ENCODE measurements at places on chromosomes 13 and 19.

DNA sequence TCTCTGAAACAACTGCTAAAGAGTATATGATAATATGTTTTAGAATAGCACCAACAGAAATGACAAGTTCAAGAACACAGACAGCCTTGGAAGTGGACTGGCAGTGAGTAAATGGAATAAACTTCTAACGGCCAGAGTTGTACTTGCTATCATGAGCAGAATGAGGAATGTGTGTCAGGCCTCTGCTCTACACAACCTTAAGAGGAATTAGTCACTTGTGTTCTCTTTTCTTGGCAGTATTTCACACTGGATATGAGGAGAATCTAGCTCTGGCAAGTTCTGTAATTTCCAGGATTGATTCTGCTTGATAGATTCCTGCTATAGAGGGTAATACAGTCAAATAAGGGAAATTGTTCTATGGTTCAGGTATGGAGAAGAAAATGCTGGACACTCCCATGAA is 757.3 kb downstream of the EFNB2 start:
- DNase-seq = no peak

GRCh38 chr19:37963190-37963936 is 56.4 kb downstream of the SIPA1L3 start:
- DNase-seq = no peak

DNA sequence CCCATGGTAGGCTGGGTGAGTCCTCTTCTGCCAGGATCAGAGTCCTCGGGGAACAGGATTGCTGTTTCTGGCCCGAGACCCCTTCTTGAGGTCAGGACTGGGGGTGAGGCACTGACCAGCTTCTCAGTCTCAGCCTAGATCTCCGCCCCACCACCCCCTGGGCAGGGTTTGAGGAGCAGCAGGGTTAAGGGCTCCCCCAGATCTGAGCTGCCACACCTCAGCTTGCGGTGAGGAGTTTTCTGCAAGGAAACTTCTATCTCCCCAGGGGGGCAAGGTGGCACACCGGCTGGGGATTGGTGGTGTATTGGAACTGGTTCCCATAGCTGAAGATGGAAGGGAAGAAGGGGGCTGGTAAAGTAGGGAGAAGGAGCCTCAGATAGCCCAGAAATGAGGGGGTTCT is 19.5 kb downstream of the CHST8 start:
- no peak for DNase-seq

DNA sequence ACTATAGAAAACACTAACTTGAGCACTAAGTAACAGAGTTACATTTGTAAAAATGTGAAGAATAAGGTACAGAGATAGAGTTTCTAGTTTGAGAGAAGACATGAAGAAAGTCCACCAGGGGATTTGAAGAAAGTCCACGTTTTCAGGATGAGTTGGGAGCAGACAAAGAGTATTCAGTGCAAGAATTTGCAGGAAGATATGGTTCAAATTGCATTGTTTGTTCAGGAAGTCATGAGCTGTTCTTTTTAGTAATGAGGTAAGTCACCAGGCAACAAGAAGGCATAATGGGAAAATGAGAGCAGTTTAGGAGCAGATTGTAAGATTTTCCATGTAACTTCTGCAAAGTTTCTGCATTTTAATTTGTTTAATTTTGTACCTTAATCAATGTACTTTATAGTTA is 618.0 kb downstream of the DACH1 start:
- no peak for DNase-seq

DNA sequence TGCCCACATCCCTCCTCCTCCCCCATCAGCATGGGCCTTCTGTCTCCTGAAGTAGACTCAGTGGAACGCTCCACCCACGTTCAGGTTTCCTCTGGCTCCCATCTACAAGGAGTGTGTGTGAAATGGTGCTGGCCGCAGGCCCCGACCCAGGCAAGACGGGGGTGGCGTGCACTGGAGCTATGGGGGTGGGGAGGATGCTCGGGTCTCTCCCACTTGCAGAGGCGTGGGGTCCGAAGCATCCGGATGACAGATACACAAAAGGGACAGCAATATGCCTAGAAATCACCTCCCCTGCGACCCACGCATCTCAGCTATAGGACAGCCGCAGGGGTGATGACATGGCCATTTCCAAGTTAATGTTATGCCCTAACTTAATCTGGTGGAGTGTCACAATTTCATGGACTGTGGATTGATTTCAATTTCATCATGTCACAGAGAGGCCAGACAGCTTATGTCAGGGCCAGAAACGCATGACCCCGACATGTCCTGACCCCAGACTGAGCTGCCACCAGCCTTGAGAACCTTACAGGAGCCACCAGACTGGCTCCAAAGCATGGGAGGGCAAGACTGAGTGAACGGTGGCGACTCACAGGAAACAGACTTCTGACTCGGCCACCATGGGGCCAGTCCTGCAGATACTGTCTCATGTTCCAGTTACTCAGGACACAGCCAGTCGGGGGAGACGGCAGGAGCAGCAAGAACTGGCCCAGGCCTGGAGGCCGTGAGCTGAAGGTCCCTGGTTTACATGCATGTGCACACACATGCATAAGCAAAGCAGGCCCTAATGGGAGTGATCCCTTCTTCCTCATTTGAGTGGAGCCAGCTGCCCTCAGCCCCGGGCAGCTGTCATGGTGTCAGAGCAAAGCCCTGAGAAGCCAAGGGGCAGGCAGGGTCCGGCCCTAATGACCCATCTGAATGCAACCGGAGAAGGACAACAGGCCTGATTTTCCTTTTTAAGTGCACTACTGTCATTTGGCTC is 82.2 kb downstream of the SLC7A1 start:
- DNase-seq = no peak

DNA sequence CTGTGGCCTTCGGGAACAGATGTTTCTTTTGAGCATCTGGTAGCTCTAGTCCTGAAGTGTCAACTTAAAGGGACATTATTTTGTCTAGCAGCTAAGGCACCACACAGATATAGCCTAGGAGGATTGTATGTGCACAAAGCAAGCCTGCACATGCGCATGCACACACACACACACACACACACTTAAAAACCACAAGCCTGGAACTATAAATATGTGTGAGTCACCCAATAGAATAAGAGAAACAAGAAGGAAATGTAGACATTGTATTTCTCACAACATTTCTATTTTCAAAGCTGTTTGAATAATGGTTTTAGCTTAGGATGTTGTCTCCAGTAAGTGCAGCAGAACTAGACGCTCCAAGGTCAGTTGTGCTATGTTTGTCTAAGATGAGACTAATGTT is 516.5 kb downstream of the SUCLA2 start:
- no peak for DNase-seq

GRCh38 chr19:12564016-12564664 is 12.9 kb upstream of the ZNF564 start:
- DNase-seq = no peak

DNA sequence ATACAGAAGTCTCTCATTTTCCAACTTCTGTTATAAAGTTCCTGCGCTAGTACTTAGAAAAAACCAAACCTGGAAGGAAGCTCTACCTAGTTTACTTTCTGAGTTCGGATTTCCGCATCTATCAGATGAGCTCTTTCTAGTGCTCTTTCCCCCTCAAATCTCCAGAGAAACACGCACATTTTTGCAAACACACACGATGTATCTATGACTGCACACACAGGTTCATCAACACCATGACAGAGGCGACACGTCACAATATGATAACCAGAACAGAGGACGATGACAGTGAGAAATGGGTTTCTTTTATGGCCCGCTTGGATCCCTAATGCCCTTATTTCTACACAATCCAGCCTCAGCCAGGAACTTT is 629 bp upstream of the LRRC63 start:
- DNase-seq = no peak

- DNase-seq = no peak
Measured at GRCh38 chr19:43596842-43597461, 557 bp downstream of the ZNF576 start.

DNA sequence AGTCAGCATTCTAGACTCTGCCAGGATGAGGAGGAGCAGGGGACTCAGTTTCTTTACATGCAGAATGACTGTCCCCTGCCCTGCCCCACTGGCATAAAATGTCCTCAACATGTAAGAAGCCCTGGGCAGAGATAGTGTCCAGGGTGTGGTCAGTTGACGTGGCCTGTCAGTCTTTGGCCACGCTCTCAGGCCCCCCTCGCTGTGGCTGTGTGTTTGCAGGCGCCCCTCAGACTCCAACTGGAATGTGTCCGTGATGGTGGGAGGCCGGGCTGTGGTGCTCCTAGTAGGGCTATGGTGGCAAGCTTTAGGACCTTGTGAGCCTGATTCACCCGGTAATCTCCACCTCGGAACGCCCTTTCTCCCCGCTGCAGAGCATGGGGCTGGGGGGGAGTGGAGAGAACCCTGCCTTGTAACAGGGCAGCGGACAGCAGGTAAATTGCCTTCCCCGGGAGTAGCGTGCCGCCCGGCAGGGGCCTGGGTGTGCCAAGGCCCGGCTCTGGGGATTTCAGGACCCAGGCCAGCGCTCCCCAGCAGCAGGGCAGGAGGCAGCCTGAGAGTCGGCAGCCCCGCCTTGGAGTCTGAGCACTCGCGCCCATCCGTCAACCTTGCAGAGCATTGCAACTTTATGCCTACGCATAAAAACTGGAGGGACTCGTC is 62.3 kb downstream of the CHST8 start:
- peak; percentile 50 for DNase-seq

- no peak for DNase-seq
Measured at GRCh38 chr13:30164146-30164545, 143.2 kb downstream of the KATNAL1 start.

DNA sequence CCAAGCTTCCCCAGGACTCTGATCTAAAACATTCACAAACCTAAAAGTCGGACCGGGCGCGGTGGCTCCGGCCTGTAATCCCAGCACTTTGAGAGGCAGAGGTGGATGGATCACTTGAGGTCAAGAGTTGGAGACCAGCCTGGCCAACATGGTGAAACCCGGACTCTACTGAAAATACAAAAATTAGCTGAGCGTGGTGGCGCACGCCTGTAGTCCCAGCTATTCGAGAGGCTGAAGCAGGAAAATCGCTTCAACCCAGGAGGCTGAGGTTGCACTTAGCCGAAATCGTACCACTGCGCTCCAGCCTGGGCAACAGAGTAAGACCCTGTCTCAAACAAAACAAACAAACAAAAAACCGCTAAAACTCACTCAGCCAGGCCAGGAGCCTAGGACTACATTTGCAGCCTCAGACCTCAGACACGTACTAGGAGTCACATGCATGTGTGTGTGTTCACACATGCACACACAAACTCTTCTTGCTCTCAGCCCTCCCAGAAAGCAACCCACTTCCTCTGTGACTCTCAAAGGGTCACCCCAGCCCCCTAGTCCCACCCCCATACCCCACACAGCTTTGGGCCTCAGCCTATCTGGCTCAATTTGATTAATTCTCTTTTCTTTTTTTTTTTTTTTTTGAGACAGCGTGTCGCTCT is 704 bp upstream of the NOTCH3 start:
- DNase-seq = no peak

DNA sequence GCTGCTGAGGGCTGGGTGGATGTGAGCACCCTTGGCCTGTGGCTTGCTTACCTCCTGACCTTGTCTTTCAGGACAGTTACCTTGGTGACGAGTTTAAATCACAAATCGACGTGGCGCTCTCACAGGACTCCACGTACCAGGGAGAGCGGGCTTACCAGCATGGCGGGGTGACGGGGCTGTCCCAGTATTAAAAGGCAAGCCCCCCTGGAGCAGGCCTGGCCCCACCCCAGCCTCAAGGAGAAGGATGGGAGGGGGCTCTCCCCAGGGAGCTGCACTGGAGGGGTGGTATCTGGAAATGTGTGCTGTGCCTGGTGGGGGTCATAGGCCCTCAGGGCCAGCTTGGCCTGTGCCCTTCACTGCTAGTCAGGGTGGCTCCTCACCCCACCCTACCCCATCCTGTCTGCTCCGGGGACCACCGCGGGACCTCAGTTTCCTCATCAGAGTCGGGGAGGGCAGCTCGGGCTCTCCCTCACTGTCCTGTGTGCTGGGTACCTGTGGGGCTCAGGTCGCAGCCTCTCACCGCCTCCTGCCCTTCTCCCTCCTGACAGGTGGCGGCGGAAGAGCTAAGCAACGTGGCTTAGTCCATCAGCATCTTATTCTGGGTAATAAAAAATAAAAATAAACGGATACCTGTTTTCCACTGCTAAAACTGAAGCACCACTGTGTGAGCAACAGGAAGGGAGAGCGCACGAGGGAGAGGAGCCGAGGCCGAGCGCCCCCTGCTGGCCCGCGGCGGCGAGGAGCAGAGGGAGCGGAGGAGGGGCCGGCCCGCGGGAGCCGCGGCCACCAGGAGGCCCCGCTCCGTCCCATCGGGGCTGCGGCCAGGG is 29.8 kb downstream of the CERS1 start:
- no peak for DNase-seq

DNA sequence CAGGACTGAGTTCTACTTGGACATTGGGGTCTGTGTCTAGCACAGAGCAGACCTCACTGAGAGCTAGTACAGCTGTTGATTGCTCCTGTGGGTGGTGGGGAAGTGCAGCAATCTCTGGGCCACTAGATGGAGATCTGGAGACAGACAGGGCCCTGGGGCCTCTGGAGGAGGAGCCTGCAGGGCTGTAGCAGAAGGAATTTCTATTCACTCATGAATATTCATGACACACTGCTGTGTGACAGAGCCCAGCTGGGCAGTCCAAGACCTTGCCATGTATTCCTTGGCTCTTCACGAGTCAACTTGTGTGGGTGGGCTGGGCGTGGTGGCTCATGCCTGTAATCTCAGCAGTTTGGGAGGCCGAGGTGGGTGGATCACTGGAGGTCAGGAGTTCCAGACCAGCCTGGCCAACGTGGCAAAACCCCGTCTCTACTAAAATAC is 37.5 kb downstream of the SUGP2 start:
- peak; percentile 74 for DNase-seq

- no peak for DNase-seq
Measured at GRCh38 chr13:27177852-27178251, 6.2 kb upstream of the USP12 start.

DNA sequence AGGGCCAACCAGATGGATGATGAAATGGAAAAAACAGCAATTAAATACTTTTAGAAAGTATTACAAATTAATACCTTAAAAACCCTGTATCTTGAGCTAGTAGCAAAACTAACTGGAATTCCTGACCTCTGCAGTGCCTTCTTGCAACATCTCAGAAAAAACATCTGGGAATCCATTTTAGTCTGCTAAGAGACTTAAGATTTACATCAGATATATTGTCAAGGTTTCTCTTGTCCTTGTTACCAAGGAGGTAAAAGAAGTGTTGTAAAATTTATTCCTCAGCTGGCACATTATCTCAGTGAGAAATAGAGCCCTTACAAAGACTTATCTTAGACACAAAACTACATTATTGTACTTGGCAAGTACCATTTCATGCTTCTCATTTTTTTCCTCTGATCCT is 18.5 kb downstream of the KCNRG start:
- no peak for DNase-seq

DNA sequence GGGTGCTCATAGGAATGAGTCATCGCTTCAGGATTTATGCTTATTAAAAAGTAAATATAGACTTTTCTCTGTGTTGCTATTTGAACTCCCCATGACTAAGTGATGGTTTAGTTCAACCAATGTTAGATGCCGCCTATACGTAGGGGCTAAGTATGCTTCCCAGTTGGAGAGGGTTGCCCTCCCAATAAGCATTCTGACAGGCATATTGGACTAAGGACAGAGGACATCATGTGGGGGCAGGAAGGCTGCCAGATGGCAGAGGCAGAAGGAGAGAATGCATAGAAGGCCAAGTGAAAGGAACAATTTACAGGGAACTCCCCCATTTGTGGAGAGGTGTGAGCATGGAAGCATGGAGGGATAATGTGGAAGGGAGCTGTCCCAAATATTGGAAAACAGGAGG is 318.4 kb upstream of the OBI1 start:
- DNase-seq = no peak

GRCh38 chr13:31022928-31023530 is 90.6 kb downstream of the TEX26 start:
- no peak for DNase-seq

Measured in iPS DF 19.7 (cell line).